Activated T-cell treated with anti-CD3 and anti-CD28 coated beads for 1 hour (primary cell): ENCODE measurements at places on chromosomes 12 and 14.

GRCh38 chr12:53101931-53102781 lies 1.1 kb upstream of the SOAT2 start:
- no peak for DNase-seq

GRCh38 chr12:8603286-8603685 lies 9.4 kb downstream of the AICDA start:
- no peak for DNase-seq

DNA sequence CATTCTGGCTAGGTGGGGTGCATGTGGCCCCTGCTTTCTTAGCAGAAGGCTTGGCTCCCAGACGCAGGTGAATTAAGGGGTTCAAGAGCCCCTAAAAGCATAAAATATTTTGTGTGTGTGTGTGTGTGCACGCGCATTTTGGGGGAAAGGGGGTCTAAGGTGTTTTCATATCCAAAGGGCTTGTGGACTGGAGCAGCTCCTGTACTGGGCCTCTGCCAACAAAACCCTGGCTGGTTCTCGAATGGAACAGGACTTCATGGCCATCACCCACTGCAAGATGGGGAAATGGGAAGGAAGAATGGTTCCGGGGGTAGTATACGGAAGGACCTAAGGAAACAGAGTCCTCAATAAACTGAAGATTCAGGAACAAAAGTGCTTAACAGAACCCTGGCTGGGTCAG lies 3.9 kb upstream of the ATN1 start:
- DNase-seq: no peak

GRCh38 chr12:56677680-56678079 lies 10.4 kb downstream of the PTGES3 start:
- no peak for DNase-seq

DNA sequence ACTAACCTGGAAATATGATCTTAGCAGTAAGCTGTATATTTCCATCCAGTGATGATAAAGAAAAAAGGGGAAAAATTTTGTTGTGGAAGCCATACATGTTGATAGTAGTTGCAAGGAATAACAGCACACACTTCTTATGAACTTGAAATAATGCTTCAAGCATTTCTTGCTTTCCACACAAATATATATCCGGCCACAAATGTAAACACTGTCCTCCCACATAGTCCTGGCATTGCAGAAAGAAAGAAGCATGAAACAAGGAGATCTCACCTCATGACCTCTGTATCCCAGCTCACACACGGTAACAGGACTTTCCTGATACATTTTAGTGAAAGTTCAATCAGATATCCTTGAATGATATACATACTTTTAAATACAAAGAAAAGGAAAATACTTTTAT lies 56.0 kb downstream of the LLPH start:
- no peak for DNase-seq

- DNase-seq: no peak
Observed at GRCh38 chr14:99382071-99382470, 98.6 kb downstream of the SETD3 start.

- DNase-seq: no peak
Observed at GRCh38 chr12:112543751-112544150, 125.0 kb downstream of the PTPN11 start.
